ENCODE measurements at places on chromosomes 16 and 17. TPM values are rescaled to one million over a fixed set of nuclear protein-coding genes. Genes with fewer than 3 reads are reported as not detected.

DNA sequence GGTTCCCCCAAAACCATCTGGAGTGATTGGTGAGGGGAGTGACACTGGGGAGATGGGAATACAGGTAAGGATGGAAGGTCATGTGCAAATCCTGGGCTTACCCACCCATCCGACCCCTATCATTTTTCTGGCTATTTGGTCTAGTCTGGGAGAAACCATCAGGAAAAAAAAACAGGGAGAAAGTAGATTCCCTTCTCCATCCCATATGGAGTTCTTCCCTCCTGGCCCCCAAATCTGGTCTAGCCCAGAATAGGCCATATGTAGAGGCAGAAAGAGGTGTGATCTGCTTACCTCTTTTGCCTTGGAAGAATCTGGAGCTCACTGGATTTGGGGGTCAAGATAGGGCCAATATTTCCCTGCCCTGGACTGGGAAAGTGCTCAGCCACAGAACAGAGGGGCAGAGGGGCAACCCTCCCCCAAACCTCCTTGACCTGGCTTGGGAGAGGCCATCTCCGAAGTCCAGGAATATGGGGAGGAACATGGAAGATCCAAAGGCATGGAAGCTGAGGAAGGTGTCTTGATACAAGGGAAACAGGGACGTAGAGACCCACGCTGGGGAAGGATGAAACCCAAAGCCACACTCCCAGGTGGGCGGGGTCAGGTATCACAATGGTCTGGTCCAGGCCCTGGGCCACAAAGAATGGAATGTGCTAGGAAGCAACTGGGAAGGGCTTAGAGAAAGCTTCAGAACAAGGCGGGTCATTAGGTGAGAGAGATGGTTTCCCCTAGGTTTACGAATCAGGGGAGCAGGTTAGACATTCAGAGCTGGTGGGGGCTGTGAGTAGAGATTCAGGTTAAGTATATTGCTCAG, 16.2 kb downstream of the CHRNB1 start:
- no peak for DNase-seq
- H3K4me3 ChIP-seq, result no peak overlapping the region
- no peaks in the 10 kb centered on the region for H3K27me3 ChIP-seq
- no peaks in the 10 kb centered on the region for H3K36me3 ChIP-seq

DNA sequence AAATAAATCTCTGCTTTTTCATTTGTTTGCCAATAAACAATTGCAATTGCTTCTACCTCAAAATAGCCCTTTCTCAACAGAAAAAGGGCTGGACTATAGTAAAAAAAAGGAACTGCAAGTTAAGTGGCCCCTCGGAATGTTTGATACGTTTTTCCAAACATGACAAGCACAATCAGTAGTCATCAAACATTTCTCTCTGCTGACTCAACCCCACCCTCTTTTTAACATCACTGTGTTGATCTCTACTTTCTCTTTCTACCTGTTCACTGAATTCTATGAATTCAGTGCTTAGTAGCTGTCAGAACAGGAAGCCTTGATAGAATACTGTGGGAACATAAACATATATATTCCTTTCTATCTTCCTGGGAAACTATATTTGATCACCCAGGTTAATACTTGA, 116.5 kb upstream of the AXIN2 start:
- no peaks in the 10 kb centered on the region for H3K36me3 ChIP-seq
- H3K27me3 ChIP-seq, result no peaks in the 10 kb centered on the region
- no peak for DNase-seq
- H3K27ac ChIP-seq, result no peak overlapping the region

- no peak for DNase-seq
- H3K36me3 ChIP-seq, result no peaks in the 10 kb centered on the region
Measured at GRCh38 chr16:55481023-55481422, 2.0 kb downstream of the MMP2 start.

DNA sequence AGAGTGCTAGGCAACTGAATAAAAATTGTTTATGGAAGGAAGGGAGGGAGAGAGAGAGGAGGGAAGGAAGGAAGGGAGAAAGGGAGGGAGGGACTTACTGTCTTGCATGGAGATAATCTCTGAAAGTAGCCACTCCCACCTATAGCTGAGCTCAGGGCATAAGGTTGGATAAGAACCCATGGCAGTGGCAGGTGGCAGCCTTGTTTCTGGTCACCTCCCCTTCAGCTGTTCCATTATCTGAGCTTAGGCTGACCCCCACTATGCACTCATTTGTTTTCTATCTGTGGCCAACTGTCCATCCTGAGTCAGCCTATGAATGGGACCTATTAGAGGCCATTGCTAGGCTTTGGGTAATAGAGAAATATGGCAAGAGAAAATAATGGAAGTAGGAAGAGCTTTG, 25.3 kb upstream of the MTMR4 start:
- no peak overlapping the region for H3K27ac ChIP-seq
- H3K36me3 ChIP-seq, result no peaks in the 10 kb centered on the region
- no peaks in the 10 kb centered on the region for H3K27me3 ChIP-seq
- H3K4me1 ChIP-seq, result no peaks in the 10 kb centered on the region
- no peak for DNase-seq

Gene TRAP1
- 111 TPM for total RNA-seq

Gene CBFA2T3
- total RNA-seq, result not detected

DNA sequence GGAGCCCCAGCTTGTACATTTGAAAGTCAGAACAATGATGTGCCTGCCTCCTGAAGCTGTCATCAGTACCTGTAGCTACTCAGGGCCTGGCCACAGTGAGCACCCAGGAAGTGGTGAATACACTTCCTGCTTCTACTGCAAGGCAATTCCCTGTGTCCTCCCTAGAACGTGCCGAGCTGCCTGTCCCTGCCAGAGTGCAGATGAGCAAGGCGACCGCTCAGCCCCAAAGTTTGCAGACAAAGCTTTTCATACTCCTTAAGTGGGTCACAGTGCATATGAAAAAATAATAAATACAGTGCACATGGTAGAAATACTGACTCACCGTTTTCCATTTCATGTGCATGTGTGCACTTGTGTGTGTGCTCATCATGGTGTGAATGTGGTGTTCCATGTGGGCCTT, 77.3 kb downstream of the MPRIP start:
- DNase-seq, result peak; percentile 81
- peak overlapping the region; percentile 66 for H3K27ac ChIP-seq
- no peaks in the 10 kb centered on the region for H3K27me3 ChIP-seq
- peaks cover 93% of the 10 kb centered on the region for H3K4me1 ChIP-seq
- H3K36me3 ChIP-seq, result no peaks in the 10 kb centered on the region
- H3K4me3 ChIP-seq, result no peak overlapping the region

Gene TSNAXIP1
- total RNA-seq, result 0.44 TPM

GRCh38 chr17:82152114-82152513, 54.1 kb upstream of the FASN start:
- H3K4me1 ChIP-seq, result peaks cover 9% of the 10 kb centered on the region
- no peaks in the 10 kb centered on the region for H3K36me3 ChIP-seq
- H3K4me3 ChIP-seq, result no peak overlapping the region
- H3K27me3 ChIP-seq, result no peaks in the 10 kb centered on the region

DNA sequence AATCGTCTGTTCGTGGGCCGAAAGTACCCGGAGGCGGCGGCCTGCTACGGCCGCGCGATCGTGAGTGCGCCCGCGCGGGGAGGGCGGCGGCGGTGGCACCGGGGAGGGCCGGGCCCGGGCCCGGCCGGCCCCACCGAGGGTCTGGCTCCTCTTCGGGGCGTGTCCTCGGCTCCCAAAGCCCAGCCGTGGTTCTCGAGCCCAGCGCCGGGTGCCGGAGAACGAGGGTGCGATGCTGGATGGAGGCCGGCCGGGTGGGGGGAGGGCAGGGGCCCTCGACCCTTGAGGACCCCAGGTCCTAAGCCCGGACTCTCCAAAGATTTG, 375 bp downstream of the STUB1 start:
- no peak for DNase-seq
- peaks cover 12% of the 10 kb centered on the region for H3K36me3 ChIP-seq
- H3K27ac ChIP-seq, result peak overlapping the region; percentile 70
- peaks cover 51% of the 10 kb centered on the region for H3K4me1 ChIP-seq
- no peaks in the 10 kb centered on the region for H3K27me3 ChIP-seq

DNA sequence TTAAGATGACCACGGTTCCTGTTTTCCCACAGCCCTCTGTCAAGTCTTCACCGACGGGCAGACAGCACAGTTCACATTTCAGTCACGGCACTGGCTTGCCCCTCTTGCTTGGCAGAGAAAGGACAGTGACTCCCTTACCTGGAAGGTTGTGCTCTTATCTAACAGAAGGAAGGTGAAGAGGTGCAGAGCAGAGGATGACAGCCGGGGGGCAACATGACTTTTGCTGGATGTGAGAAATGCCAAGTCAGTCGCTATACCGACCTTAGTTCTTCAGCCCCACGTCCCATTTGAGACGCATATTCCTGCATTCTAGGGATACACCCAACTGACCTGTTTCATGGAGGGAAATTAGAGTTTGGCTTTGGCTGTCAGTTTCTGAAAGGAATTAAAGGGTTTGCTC, 492.3 kb downstream of the NPIPA7 start:
- no peak for DNase-seq
- H3K36me3 ChIP-seq, result no peaks in the 10 kb centered on the region
- no peak overlapping the region for H3K27ac ChIP-seq
- H3K4me3 ChIP-seq, result no peak overlapping the region
- H3K4me1 ChIP-seq, result no peaks in the 10 kb centered on the region

- peaks cover 50% of the 10 kb centered on the region for H3K4me1 ChIP-seq
- DNase-seq, result no peak
- no peaks in the 10 kb centered on the region for H3K36me3 ChIP-seq
- H3K27ac ChIP-seq, result no peak overlapping the region
Measured at GRCh38 chr16:67055712-67056487, 27.0 kb downstream of the CBFB start.

DNA sequence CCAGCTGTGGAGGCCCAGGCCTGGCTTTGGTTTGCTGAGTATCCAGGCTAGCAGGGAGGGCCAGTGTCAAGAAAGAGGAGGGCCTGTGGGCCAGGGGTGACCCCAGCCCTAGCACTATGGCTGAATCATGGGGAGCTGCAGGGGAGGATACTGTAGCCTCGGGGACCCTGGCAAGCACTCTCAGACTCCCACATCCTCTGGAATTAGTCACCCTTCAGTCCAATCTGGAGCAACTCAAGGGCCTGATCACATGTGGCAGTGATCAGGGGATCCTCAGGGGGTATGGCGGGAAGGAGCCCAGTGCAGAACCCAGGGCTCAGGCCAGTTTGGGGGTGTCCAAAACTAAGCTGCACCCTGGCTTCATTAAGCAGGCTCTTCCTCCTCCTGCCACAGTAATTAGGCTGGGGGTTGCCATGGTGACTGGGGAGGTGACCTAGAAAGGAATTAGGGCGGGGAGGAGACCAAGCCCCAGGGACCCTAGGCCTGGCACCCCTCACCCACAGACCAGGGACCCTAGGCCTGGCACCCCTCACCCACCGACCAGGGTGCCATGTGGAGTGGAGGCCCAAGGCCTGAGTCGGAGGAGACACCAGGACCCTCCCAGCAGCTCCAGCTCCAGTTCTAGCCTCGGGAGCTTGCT, 5.8 kb downstream of the NLGN2 start:
- no peak overlapping the region for H3K4me3 ChIP-seq
- no peaks in the 10 kb centered on the region for H3K36me3 ChIP-seq
- no peaks in the 10 kb centered on the region for H3K27me3 ChIP-seq
- H3K4me1 ChIP-seq, result no peaks in the 10 kb centered on the region

Gene CBX2
- total RNA-seq, result 0.44 TPM

DNA sequence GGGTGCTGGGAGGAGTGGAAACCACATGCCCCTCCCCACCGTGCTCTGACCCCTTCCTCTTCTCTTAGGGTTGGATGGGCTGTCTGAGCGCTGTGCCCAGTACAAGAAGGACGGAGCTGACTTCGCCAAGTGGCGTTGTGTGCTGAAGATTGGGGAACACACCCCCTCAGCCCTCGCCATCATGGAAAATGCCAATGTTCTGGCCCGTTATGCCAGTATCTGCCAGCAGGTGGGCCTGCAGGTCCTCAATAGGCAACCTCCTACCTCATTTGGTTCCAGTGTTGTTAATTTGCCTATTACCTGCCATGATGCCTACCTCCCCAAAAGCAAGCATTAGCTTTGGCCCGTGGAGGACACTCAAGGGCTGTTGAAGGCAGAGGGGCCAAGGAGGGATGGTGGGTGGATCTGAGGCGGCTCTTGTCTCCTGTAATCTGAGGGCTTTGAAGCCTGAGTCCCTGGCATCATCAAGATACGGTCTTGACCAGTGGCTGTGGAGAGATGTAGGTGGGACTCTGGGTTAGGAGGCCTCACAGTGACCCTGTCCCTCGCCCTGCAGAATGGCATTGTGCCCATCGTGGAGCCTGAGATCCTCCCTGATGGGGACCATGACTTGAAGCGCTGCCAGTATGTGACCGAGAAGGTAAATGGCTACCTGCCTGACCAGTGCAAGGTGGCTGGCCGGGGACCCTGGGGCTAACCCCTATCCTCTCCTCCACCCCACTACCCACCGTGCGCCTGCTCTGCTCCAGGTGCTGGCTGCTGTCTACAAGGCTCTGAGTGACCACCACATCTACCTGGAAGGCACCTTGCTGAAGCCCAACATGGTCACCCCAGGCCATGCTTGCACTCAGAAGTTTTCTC, 3.4 kb downstream of the ALDOA start:
- peaks cover 56% of the 10 kb centered on the region for H3K36me3 ChIP-seq
- peaks cover 41% of the 10 kb centered on the region for H3K4me1 ChIP-seq
- peak; percentile 66 for DNase-seq

DNA sequence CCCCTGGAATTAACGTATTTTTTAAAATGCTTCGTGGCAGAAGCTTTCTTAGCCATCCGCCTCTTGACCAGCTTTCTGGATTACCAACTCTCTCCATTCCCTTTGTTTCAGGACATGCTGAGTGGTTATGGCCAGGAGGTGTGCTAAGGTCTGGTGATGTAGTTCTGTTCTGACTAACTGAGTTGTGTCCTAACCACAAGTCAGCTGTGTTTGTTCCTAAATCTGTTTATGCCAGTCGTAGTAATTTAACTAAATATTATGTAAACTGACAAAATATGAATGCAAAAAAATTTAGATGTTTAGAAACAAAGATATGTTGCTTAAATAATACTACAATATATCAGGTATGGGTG, 61.6 kb downstream of the MRTFB start:
- no peaks in the 10 kb centered on the region for H3K27me3 ChIP-seq
- H3K4me3 ChIP-seq, result no peak overlapping the region
- H3K36me3 ChIP-seq, result no peaks in the 10 kb centered on the region
- no peak for DNase-seq
- no peaks in the 10 kb centered on the region for H3K4me1 ChIP-seq
